Effector CD4-positive, alpha-beta T cell (primary cell): ENCODE measurements at places on chromosomes 12 and 14.

DNA sequence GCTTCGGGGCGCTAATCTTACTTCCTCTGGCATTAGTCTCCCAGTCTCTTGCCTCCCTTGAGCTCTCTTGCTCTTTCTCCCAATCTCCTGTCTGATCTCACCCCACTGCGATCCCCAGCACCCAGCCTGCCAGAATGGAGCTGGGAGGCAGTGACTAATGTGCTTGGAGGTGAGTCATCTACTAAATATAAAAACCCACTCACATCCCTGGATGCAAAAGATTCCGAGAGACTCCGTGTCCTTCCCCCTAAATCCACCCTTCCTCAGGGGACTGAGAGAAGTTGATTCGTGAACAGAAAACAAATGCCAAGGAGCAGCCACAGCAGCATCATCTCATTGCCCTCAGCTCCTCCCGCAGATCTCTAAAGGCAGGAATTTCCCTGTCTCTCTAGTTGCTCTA lies 45.7 kb upstream of the KCNA5 start:
- no peak for DNase-seq

- DNase-seq: no peak
Observed at GRCh38 chr12:110223777-110224378, 57.2 kb upstream of the ATP2A2 start.

DNA sequence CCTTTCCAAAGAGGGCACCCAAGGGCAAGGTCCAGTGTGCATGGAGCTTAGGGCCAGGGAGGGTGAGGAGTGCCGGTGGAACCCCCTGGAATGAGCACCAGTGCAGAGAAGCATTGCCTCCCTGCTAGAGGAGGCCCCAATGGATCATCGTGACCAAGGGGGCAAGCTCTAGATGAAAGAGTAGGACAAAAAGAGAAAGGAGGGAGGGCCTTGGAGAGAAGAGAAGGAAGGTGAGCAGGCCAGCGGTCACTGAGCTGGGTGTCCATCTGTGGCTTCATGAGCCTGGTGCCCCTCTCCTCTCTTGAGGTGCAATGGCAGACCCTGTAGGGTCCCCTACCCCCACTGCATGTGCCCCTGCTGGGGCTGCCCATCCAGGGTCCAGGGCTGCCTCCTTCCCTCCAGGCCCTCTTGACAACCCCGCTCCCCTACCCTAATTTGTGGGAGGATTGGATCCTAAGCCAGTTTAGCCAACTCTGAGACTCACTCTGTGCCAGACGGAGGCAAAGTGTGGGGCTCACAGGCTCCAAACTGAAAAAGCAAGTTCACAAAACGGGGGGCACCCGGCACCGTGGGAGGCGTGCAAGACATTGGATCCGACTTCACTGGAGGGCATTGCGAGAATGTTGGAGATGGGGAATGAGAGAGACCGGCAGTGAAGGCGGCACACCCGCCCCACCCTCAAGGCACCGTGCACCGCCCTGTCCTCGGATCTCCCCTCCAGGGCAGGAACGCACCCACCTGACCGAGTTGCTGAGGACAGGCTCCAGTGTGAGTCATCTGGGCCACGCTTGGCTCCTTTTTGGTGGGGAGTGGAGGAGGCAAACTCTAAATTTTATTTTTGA lies 207.5 kb downstream of the KIF26A start:
- no peak for DNase-seq

- DNase-seq: peak; percentile 74
Observed at GRCh38 chr12:48817873-48818830, at the start of gene CACNB3. TSS of gene CACNB3 (plus strand) at chr12:48818496. CDS start at chr12:48818930, 434 bp downstream.

GRCh38 chr14:105093038-105093430 lies 27.8 kb upstream of the GPR132 start:
- peak; percentile 39 for DNase-seq

GRCh38 chr12:124519746-124520145 lies 47.7 kb downstream of the NCOR2 start:
- DNase-seq: no peak

DNA sequence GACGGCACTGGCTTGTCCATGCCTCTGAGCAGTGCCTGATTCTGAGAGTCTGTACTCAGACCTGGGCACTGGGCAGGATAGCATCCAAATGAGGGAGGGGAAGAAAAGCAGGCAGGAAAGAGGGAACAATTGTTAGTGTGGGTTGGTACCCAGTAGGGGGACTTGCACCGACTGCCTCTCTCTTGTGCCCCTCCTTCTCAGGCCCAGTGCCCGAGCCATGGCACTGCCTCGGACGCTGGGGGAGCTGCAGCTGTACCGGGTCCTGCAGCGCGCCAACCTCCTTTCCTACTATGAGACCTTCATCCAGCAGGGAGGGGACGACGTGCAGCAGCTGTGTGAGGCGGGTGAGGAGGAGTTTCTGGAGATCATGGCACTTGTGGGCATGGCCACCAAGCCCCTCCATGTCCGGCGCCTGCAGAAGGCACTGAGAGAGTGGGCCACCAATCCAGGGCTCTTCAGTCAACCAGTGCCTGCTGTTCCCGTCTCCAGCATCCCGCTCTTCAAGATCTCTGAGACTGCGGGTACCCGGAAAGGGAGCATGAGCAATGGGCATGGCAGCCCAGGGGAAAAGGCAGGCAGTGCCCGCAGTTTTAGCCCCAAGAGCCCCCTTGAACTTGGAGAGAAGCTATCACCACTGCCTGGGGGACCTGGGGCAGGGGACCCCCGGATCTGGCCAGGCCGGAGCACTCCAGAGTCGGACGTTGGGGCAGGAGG lies 2.2 kb downstream of the NAB2 start:
- DNase-seq: no peak

DNA sequence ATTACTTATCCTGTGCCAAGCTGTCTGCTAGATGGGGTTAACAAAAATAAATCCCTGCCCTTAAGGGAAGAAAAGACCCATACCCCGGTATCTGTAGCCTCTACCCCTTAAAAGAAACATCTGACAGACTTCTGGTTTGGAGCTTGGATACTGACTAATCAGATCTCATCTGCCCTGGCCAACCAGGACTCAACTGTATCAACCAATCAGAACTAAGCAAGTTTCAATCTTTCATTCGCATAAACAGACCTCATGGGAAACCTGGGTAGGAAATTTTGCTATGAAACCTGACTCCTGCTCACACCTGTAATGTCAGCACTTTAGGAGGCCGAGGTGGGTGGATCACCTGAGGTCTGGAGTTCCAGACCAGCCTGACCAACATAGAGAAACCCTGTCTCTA lies 26.4 kb upstream of the PRMT8 start:
- no peak for DNase-seq

GRCh38 chr14:19918553-19919264 lies 1.7 kb upstream of the OR4K5 start:
- DNase-seq: no peak

DNA sequence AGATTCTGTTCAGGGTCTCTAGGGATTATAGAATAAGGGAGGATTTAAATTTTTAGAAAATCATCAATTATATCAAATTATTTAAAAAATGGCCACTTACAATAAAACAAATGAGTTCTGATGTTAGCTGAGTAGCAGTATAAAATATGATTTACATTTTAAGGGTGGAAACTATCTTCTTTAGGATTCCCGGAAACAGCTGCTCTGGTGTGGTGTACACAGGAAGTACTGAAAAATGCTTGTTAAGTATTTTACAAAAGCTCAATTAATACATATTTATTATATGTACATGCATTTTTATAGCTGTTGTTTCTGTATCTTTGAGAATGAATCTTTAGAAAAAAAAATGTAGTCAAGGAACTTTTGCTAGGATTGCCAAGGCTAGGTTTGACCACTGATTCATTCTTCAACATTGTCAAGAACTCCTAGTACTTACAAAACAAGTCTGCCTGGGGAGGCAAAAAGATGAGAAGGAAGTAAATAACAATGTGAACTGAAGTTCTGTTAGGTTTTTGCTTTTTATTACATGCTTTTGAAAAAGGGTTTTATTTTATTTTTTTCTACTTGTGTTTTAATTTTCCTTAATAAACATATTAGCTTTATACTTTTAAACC lies 48.0 kb downstream of the ARF6 start:
- DNase-seq: no peak

DNA sequence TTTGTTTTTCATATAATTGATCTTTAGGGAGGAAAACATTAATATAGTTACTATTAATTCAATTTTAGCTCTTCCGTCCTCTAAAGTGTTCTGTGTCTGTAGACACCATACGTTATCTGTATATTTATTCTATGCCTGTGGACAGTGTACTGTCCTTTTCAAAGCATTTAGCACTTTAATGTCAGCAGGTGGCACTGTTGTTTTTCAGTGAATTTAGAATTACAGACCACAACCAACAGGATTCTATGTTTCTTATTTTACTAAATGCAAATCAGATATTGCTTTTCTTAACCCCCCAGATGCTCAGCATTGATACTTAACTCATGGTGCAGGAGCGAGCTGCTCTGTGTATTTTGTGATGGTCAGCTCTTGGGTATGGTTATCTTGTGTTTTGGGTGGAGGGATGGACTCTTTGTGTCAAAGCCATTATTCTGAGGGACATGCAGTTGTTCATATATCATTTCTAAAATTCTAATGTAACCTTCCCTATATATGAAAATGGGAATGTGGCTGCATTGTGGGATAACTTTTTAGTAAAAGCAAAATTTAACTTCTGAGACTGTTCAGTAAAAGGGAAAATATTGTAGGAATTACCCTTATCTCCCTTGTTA lies 65.2 kb downstream of the PAPOLA start:
- DNase-seq: no peak

DNA sequence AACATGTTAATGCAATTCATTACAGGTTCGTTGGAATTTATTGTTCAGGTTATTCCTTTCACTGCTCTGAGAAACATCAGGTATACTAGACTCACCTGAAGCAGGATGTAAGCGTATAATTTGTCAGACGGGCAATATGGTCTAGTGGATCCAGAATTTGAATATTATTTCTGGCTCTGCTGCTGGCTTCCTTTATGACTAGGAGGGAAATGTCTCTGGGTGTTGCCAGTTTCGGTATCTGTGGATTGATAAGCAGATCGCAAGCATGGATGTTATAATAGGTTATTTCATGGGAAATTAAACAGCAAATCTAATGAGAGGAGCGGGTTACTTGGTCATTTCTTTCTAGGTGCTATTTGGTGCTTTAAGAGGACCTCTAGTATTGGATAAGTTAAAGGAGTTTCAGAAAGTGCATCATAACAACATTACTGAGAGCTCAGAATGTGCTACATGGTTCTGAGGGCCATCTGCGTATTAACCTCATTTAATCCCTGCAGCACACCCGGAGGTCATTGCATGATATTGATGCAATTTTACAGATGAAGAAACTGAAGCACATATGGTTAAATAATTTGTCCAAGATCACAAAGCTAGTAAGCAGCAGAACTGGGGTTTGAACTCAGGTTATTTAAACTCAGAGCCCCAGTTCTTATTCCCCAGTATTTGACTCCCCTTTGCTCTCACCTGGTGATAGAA lies 47.3 kb upstream of the BCAT1 start:
- no peak for DNase-seq

DNA sequence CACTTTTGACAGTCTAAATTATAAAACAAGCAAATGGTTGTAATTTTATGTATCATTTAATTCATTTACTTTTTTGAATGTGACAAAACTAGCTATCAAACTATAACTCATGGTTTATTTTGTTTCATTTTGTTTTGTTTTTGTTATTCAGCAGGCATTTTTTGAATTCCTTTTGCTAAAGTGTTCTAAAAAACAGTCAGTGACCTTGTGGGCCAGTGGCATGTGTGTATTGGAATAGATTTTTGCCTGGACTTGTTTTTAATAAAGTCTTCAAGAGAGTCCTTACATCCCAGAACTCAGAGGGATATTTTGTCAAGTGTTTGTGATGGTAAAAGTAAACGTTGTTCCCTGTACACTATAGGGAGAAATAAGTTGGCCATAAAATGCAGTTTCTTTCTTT lies 369.7 kb upstream of the SYT1 start:
- DNase-seq: no peak

- no peak for DNase-seq
Observed at GRCh38 chr12:5588176-5588575, 156.3 kb downstream of the NTF3 start.

DNA sequence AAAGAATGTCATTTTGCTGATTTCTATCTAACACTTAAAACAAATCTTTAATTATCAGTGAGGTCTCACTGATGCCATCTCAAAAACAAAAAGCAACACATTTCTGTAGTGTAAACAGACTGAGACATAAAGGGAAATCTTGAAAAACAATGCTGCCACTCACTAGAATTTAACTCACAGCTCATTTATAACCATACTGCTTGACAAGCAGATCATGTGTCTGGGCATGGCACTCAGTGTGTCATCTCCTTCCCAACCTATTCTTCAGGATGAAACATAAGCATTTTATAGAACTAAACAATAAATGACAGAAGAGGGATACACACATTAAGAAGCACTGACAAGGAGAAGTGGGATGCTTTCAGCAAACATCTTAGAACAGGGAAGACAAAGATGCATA lies 22.4 kb downstream of the ATF7 start:
- no peak for DNase-seq

DNA sequence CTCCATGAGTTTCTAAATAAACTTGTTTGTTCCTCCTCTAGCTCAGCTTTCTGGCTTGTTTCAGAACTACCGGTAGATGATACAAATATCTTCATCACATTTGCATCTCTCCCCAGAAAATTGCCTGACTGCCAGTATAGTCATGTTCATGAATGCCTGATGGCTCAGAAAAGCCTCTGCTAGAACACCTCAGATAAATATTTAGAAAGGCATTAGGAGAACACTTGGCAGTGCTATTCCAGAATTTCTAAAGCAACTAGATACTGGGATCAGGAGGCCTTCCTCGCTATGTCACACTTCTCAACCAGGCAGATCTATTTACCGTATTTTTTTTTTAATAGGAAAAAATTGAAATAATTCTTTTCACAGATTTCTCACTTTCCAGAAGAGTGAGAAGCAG lies 32.3 kb upstream of the KRAS start:
- DNase-seq: no peak

DNA sequence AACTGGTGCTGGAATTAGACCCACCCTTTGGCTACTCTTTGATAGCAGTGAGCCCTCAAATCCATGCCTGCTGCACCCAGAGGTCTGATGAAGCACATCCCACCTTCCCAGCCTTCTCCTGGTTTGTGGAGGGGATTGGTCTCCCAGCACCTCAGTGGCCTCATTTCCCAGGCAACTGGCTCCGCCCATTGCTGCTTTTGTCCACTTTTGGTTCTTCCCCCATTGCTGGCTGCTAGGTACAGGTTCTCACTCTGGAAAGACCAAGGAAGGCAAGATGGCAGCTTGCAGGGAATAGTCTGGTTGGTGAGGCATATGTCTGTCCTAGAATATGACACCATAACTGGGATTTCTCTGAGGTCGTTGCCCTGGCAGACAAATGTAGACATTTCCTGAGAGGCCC lies 10.2 kb upstream of the KRT5 start:
- DNase-seq: no peak

DNA sequence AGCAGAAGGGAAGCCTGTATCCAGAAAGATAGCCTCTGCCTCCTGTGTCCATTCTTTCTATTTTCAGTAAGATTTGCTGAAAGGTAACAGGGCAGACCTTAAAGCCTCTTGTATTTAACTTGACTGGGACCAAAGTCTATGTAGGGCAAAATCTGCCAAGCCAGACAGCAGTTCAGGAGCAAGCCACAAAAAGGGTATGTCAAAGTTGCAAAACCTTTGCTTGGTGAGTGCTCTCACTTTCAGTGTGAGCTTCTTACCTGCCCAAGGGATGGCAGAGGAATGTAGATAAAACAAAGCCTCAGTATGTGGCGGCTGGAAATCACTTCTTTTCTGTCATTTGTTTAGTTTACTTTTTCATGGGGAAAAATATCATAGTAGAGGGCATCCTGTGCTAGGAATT lies 63.1 kb downstream of the PLEKHG7 start:
- no peak for DNase-seq

GRCh38 chr12:28053564-28053963 lies 81.0 kb upstream of the PTHLH start:
- no peak for DNase-seq
